ENCODE measurements at places on chromosomes 16 and 17.

GRCh38 chr17:17076066-17076465 is 33.8 kb downstream of the MPRIP start:
- DNase-seq: no peak

DNA sequence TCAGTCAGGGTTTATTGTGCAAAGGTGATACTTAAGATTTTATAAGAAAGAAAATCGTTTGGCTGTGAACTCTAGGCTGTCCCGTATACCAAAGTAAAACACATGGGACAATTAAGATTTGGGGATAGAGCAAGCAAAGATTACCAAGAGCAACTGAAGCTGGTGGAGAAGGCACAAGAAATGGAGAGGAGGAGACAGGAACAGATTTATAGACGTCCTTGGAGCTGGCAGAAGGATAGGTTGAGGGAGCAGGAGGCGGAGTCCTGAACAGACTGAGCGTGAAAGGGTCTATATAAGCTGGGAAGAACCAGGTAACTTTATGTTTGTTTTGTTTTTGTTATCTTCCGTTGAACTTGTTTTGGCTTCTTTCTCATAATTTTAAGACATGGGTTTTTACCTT is 3.8 kb downstream of the TNRC6C start:
- DNase-seq: no peak

- no peak for DNase-seq
These were observed 23.6 kb downstream of the CENPV start for GRCh38 chr17:16329519-16330271.

DNA sequence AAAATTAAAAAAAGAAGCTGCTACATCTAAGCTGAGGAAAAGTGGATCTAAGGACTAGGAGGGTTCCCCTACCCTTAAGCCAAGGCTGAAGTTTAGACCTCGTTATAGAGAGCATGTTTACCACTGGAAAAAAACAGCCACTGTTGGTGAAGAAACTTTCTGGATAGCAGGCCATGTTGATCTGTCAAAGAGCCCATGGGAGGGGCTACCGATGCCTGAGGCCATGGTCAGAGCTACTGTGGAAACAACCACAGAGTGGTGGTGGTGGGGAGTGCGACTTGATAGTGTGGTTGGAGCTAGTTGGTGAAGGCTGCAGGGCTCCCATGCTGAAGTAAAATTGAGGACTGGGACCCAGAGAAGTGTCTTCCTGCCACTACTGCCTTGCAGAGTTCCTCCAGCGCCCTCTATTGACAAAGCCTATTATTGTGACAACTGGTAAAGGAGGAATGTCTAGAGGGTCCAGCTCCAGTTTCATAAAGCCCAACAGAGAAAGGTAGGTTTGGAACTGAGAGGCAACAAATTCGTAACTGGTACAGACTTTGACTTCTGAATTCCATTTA is 12.7 kb upstream of the FAM20A start:
- DNase-seq: no peak

GRCh38 chr17:4739122-4740024 is at the start of the genes CXCL16 and ZMYND15:
Gene CXCL16, minus strand, starts transcription at chr17:4739928. Its CDS starts 589 bp downstream, at chr17:4739339.
Gene ZMYND15, plus strand, starts transcription at chr17:4739833. Its CDS starts 716 bp downstream, at chr17:4740549.
- no peak for DNase-seq

DNA sequence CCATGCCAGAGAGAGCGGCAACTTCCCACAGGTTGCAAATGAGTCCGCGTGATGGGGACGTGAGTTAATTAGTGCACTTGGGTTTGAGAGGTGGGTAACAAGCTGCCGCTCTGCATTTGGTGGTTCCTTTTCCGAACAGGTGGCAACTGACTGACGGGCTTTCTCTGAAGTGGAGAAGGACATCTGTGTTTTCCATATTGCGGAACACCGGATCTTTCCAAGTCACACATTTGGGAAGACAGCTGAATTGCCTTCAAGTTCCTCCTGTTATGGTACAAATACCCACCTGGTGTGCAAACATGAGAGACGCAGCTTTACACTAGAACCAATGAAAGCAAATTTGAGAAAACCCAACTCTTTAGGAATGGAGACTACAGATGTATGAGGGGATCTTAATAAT is 451.3 kb upstream of the ZFHX3 start:
- no peak for DNase-seq

- no peak for DNase-seq
These were observed 367.2 kb downstream of the CDH13 start for GRCh38 chr16:82993926-82994325.

- DNase-seq: no peak
These were observed 214.2 kb downstream of the STX8 start for GRCh38 chr17:9361188-9361955.

- DNase-seq: no peak
These were observed 294.2 kb upstream of the SALL1 start for GRCh38 chr16:51445250-51445649.

DNA sequence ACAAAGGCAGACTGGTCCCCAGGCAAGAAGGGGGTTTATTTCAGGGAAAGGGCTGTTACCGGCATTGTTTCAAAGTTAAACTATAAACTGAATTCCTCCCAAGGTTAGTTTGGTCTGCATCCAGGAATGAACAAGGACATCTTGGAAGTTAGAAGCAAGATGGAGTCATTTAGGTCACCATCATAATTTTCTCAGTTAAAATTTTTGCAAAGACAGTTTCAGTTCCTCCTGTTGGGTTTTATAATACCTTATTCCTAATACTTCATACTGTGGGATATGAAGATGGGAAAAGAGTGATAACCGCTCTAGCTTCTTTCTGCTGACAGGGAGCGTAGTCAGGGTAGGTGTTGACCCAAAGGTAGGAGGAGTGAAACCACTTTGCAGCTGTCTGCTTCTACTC is 24.8 kb downstream of the PMM2 start:
- DNase-seq: no peak
